ENCODE measurements at places on chromosomes 16 and 17. TPM values are rescaled to one million over a fixed set of nuclear protein-coding genes. Genes with fewer than 3 reads are reported as not detected.

- DNase-seq = no peak
Observed at GRCh38 chr16:54284931-54285413, 1.6 kb downstream of the IRX3 start.

DNA sequence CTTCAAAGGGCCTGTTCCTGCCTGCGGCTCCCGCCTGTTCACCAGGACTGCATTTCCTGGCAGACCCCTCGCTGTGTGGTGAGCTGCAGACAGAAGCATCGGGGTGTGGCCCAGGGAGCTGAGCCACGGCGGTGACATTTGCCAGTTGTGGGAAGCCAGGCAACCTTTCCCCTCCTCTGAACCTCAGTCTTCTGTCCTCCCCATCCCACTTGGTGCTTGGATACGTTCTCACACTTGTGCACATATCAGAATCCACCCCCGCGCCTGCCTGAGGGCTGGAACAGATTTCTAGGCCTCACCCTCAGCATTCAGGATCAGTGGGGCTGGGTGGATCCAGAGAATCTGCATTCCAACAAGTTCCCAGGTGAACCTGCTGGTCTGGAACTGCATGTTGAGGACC, 63.5 kb downstream of the CRISPLD2 start:
- no peak for DNase-seq

DNA sequence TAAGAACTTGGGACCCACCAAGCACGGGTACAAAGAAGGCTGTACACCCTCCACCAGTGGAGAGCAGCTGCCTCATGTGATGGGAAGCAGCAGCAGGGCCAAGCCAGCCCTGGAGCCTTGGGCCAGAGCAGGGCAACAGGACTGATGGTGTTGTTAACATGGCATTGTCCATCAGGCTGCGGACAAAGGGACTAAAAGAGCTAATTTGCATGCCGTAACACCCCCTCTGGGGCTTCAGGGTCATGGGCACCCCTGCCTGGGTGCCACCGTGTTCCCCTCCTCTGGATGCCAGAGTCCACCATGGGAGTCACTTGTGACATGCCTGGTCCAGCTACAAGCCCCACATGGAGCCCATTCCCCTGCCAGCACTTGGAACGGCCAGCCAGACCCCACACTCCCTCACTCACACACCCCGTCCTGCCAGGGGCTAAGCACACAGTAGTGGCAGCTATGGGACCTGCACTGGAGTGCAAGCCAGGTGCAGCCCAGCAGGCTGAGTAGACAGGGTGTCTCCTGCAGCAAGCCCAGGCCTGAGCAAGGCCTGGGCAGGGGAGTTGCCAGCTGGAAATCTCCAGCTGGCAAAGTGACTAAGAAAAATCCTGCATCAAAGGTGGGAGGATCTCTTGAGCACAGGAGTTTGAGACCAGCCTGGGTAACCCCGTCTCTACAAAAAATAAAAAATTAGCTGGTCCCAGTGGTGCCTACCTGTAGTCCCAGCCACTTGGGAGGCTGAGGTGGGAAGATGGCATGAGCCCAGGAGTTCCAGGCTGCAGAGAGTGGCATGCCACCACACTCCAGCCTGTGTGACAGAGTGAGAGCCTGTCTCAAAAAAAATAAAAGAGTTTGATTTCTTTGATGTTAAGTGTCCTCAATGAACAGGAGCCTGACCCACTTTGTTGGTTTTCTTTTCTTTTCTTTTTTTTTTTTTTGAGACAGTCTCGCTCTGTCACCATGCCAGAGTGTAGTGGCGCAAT, 33.7 kb downstream of the NOL11 start:
- no peak for DNase-seq

DNA sequence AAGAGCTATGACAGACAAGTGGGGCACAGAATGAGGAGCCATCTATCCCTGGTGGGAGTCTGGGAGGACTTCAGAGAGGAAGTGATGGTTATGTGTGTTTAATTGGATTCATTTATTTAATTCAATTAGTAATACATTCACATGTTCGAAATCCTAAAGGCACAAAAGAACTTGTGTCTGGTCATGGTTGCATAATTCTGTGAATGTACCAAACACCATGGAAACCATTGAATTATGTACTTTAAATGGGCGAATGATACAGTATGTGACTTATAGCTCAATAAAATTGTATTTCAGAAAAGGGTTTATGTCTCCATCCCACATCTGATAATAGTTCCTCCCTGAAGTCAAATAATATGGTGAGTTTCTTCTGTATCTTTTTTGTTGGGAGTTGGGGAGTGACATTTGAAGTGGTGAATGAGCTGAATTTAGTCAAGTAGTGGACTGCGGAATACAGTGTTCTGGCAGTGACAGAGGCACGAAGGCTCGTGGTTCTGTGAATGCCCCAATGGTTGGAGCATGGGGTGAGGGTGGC, 19.8 kb upstream of the G6PC1 start:
- DNase-seq = no peak

DBNDD1 gene
- total RNA-seq = 1.4 TPM
